Activated T-cell treated with anti-CD3 and anti-CD28 coated beads, Interleukin-2, amount 50 U/mL, for 24 hours (primary cell): ENCODE measurements at places on chromosomes 1 and 21.

GRCh38 chr21:39176271-39176709 lies 7.0 kb downstream of the PSMG1 start:
- no peak for DNase-seq
- peaks cover 32% of the 10 kb centered on the region for H3K4me1 ChIP-seq
- H3K36me3 ChIP-seq = peaks cover 86% of the 10 kb centered on the region
- H3K27ac ChIP-seq = peak overlapping the region; percentile 10
- H3K27me3 ChIP-seq = no peaks in the 10 kb centered on the region

DNA sequence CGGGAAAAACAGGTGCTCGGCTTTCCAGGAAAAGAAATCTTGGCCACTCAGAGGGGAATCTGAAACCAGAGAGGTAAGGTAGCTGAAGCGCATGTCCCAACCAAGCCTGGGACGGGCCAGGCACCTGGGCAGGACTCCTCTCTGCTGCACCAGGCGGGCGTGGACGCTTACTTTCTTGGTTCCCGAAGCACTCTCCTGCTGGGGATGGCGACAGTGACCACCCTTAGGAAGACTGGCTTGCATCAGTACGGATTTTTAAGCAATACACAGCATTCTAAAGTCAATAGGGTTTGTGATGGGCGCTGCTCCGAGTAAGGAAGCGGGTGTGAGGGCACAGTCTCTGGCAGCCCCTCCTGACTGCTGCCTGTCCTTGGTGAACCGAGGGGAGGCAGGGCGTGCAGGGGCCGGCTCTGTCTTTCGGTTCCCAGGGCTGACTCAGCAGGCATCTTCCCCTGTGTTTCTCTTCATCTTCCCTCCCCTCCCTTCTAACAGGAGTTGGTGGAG lies 74.9 kb upstream of the ANGPTL1 start:
- no peaks in the 10 kb centered on the region for H3K36me3 ChIP-seq
- peaks cover 8% of the 10 kb centered on the region for H3K4me1 ChIP-seq
- H3K27ac ChIP-seq = no peak overlapping the region
- DNase-seq = no peak
- H3K4me3 ChIP-seq = no peak overlapping the region

- DNase-seq = no peak
- H3K27ac ChIP-seq = no peak overlapping the region
- no peaks in the 10 kb centered on the region for H3K36me3 ChIP-seq
- H3K4me3 ChIP-seq = no peak overlapping the region
- peaks cover 31% of the 10 kb centered on the region for H3K27me3 ChIP-seq
- H3K4me1 ChIP-seq = no peaks in the 10 kb centered on the region
Measured at GRCh38 chr1:166693673-166694297, 145.5 kb upstream of the POGK start.

GRCh38 chr1:160237558-160237957 lies 24.8 kb downstream of the DCAF8 start:
- H3K36me3 ChIP-seq = peaks cover 93% of the 10 kb centered on the region
- no peak overlapping the region for H3K27ac ChIP-seq
- no peak for DNase-seq
- H3K4me1 ChIP-seq = peaks cover 14% of the 10 kb centered on the region

GRCh38 chr1:1621173-1622009 lies 6.1 kb downstream of the MIB2 start:
- H3K36me3 ChIP-seq = peaks cover 10% of the 10 kb centered on the region
- H3K27me3 ChIP-seq = no peaks in the 10 kb centered on the region
- H3K4me3 ChIP-seq = no peak overlapping the region
- H3K4me1 ChIP-seq = peaks cover 14% of the 10 kb centered on the region
- no peak for DNase-seq
- H3K27ac ChIP-seq = no peak overlapping the region

DNA sequence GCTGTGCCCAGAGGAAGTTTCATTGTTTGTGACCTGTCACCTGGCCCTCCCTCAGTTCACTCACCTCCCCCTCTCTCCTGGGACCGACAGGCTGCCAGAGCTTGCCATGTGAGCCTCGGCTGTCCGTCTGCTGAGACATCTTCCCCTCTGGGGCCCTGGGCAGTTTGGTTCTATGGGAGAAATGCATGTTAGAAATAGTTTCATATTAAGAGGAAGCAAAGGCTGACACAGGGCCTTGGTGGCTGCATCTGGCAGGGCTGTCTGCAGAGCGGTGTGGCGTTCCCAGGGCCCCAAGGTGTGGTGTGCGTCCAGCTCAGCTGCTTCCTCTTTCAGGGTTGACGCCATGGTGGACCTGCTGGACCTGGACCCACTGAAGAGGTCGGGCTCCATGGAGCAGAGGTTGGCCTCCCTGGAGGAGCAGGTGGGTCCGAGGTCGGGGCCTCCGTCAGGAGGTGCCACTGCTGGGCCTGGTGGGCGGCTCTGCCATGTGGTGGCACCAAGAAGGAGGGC lies 31.9 kb upstream of the LRRC3 start:
- no peaks in the 10 kb centered on the region for H3K27me3 ChIP-seq
- peaks cover 32% of the 10 kb centered on the region for H3K36me3 ChIP-seq
- H3K4me1 ChIP-seq = no peaks in the 10 kb centered on the region

GRCh38 chr1:181263444-181263843 lies 174.9 kb downstream of the IER5 start:
- no peaks in the 10 kb centered on the region for H3K36me3 ChIP-seq
- H3K4me3 ChIP-seq = no peak overlapping the region
- no peak overlapping the region for H3K27ac ChIP-seq
- H3K27me3 ChIP-seq = peaks cover 4% of the 10 kb centered on the region
- H3K4me1 ChIP-seq = peaks cover 2% of the 10 kb centered on the region

DNA sequence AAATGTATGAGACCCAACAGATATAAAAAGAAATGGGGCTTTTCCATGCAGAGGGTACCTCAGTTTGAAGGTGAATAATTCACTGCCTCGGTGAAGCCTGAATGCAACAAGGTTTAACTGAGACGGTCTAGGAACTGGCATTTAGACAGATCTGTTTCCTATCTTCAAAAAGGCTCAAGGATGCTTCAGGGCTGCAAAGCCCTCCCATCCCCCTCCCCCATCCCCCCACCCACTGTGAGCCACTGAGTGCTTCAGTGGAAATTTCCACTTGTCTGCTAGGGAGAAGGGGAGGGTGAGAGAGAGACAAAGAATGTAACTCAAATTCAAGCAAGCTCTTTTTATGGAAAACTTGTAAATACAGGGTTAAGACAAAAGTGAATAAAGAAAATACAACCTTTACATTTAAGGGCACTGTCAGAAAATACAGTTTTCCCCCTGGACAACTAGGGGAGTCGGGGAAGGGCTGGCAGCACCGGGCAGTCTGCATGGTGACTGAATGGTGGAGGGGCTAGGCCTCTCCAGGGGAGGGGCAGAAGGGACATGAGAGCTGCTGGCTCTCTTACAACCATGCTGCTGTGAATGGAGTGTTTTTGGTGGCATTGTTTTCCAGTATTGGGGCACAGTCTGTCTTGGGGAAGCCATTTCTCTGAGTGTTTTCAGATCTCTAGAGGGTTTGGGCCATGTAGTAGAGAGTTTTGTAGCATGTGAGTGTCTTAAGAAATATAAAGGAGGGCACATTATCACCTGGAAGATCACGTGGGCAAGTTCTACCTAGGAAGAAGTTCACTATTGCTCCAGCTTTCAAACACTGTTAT lies 56.7 kb downstream of the MRPS6 start:
- H3K27me3 ChIP-seq = no peaks in the 10 kb centered on the region
- no peak for DNase-seq
- H3K4me3 ChIP-seq = peak overlapping the region; percentile 70
- H3K27ac ChIP-seq = peak overlapping the region; percentile 97
- H3K36me3 ChIP-seq = peaks cover 94% of the 10 kb centered on the region

DNA sequence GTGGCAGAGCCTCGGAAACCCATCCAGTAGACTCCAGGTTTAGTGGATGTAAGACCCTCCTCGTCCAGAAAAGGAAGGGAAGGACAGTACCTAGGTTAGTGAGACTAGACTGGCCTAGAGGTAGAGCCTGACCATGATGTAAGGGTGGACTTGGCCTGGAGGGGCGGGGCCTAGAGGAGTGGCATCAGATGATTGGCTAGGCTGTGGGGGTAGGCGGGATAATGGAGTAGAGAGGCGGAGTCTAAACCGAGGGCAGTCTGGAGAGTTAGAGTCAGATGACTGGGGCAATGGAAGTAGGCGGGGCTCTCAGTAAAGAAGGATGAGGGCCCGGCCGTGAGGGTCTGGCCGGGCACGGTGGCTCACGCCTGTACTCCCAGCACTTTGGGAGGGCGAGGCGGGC lies 70.1 kb downstream of the EPHB2 start:
- DNase-seq = no peak
- no peak overlapping the region for H3K27ac ChIP-seq
- H3K36me3 ChIP-seq = no peaks in the 10 kb centered on the region
- peaks cover 13% of the 10 kb centered on the region for H3K27me3 ChIP-seq
- no peak overlapping the region for H3K4me3 ChIP-seq

- H3K36me3 ChIP-seq = no peaks in the 10 kb centered on the region
- no peak for DNase-seq
Measured at GRCh38 chr1:45868861-45869260, 65.4 kb downstream of the MAST2 start.
